Cardiac ventricle fibroblast (primary cell): ENCODE measurements at places on chromosomes 3 and 15. TPM values are rescaled to one million over a fixed set of nuclear protein-coding genes. Genes with fewer than 3 reads are reported as not detected.

COL6A5 gene
- not detected in 2 replicates for total RNA-seq

PLA2G4E gene
- total RNA-seq = not detected in 2 replicates

ZDHHC3 gene
- total RNA-seq = 41.0 and 44.9 TPM in 2 replicates

MAP6D1 gene
- total RNA-seq = 2.6 and 2.7 TPM in 2 replicates

CLDN16 gene
- total RNA-seq = not detected in 2 replicates

CHRNA7 gene
- total RNA-seq = 2.8 TPM in 1 of 2 replicates, not detected in the other

RGMA gene
- 14.9 and 19.3 TPM in 2 replicates for total RNA-seq

GOLGA8K gene
- total RNA-seq = not detected in 2 replicates

GOLGA8R gene
- 1.2 and 2.3 TPM in 2 replicates for total RNA-seq

GALNT15 gene
- total RNA-seq = 27.9 and 31.0 TPM in 2 replicates

MYZAP gene
- 0.81 and 0.83 TPM in 2 replicates for total RNA-seq

MYO5C gene
- total RNA-seq = 0.25 and 0.39 TPM in 2 replicates

PP2D1 gene
- not detected in 2 replicates for total RNA-seq

POC1A gene
- 1.2 and 2.1 TPM in 2 replicates for total RNA-seq

GPR176 gene
- total RNA-seq = 38.0 and 40.3 TPM in 2 replicates

CASR gene
- not detected in 2 replicates for total RNA-seq

ADAMTS17 gene
- total RNA-seq = 0.31 and 0.49 TPM in 2 replicates

C3orf22 gene
- total RNA-seq = not detected in 2 replicates

PIERCE2 gene
- 3.4 and 8.4 TPM in 2 replicates for total RNA-seq

SNTN gene
- total RNA-seq = not detected in 2 replicates

LIPH gene
- total RNA-seq = 1.9 and 2.3 TPM in 2 replicates

NMNAT3 gene
- total RNA-seq = 0.56 and 1.2 TPM in 2 replicates

PLA1A gene
- total RNA-seq = not detected in 2 replicates

EFCAB12 gene
- total RNA-seq = 0.24 TPM in 1 of 2 replicates, not detected in the other

GOLGA6L10 gene
- 0.10 TPM in 1 of 2 replicates, not detected in the other for total RNA-seq

CHMP2B gene
- total RNA-seq = 19.1 and 24.0 TPM in 2 replicates

AADACL2 gene
- total RNA-seq = not detected in 2 replicates

ADAMTS9 gene
- 12.2 and 13.1 TPM in 2 replicates for total RNA-seq

TMEM40 gene
- not detected in 2 replicates for total RNA-seq

REC114 gene
- not detected in 2 replicates for total RNA-seq

CHRD gene
- 1.0 and 2.2 TPM in 2 replicates for total RNA-seq

DNAH12 gene
- total RNA-seq = 0.06 and 0.20 TPM in 2 replicates

OR5H2 gene
- not detected in 2 replicates for total RNA-seq

LCTL gene
- total RNA-seq = 1.6 TPM in 1 of 2 replicates, not detected in the other

MORC1 gene
- total RNA-seq = not detected in 2 replicates

COL7A1 gene
- 9.5 and 13.6 TPM in 2 replicates for total RNA-seq

CHP1 gene
- total RNA-seq = 164 and 200 TPM in 2 replicates

TRPM1 gene
- not detected in 2 replicates for total RNA-seq

ACOX2 gene
- total RNA-seq = 21.7 and 24.2 TPM in 2 replicates

LRRN1 gene
- total RNA-seq = 0.06 TPM in 1 of 2 replicates, not detected in the other

GRM2 gene
- not detected in 2 replicates for total RNA-seq

CYP1A2 gene
- not detected in 2 replicates for total RNA-seq

TNFSF10 gene
- 6.9 and 8.3 TPM in 2 replicates for total RNA-seq

ELL3 gene
- total RNA-seq = 0.37 and 1.3 TPM in 2 replicates

STARD5 gene
- 10.6 and 13.3 TPM in 2 replicates for total RNA-seq

TRIM71 gene
- total RNA-seq = not detected in 2 replicates
